ENCODE measurements at places on chromosomes 3 and 15.
A peak's percentile ranks its signal among the peaks of the same experiment; 100 is the strongest.

GRCh38 chr15:57506422-57506821, 85.3 kb upstream of the MYZAP start:
- no peak for DNase-seq

DNA sequence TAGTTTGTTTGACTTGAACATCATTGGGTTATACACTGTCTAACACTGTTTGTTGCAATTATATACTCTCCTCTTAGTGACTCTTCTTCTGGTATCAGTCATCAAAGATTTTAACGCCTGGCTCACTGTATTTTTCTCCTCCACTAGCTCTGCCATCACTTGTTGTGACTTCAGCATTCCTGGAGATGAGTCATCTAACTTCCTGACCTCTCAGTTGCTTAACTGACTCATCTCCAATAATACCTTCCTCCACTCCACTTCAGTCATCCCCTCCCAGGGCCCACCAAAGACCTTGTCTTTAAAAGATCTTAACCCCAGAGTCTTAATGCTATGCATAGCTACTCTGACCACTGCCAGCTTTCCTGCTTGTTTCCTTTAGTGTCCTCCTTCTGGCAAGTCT, 28.6 kb upstream of the CLSTN2 start:
- DNase-seq, result no peak

GRCh38 chr3:10555263-10555662, 49.9 kb upstream of the ATP2B2 start:
- no peak for DNase-seq

DNA sequence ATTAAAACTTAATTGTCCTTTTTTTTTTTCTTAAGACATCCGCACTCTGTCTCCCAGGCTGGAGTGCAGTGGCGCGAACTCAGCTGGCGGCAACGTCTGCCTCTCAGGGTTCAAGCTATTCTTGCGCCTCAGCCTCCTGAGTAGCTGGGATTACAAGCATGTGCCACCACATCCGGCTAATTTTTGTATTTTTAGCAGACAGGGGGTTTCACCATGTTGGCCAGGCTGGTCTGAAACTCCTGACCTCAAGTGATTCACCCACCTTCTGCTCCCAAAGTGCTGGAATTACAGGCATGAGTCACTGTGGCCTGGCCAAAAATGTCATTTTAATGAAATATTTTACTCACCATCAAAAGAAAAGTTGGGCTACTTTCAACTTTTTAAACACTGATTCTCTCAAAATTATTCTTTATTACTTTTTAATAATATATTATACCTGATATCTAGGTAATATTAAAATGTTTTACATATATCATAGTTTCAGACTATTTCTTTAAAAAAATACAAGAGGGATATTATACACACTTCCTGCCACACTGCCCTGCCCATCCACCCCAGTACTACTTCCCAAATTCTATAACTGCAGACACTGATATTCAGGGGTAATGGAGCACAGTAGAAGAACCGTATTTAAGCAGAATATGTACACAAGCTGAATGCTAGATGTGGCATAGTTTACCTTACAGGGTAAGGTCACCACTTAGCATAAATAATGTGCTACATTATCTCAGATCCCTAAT, 723.9 kb upstream of the ZNF385D start:
- DNase-seq, result no peak

GRCh38 chr3:31240466-31240865, 292.3 kb upstream of the STT3B start:
- DNase-seq, result no peak

DNA sequence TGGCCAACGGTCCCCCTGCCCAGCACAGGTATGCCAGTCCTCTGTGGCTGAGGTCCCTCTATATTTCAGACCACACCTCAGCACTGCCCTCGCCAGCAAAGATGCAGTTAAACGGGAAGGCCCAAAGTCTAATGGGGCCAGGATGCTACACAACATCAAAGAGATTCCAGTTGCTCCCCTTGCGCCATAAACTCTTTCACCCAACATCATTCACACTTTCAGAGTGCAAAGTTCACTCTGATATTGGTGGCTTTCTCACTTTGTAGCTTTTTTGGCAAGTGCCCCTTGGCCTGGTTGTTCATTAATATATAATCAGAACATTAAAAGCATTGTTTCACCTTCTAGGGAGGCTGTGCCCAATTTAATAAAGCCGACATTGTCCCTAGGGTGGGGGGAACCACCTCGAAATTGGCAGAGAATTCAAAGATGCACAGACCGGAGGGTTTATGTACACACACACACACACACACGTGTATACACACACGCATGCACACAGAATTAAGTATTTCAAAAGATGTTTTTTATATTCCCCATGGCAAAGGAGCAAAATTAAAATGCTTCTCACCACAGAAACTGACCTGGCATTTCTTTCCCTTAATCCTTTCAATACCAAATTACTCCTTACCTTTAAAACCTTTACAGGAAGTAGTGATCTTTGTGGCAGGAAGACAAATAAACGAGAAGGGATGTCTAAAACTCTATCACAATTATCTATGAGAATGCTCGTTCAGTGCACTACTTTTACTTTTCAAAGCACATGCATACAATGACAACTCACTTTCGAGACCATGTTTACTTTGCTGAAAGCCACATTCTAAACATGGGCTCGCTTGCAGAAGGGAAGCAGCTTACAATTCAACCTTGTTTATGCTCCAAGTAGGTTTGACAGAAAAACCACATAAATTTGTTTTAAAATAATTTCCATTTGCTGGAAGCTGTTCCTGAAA, 19.5 kb downstream of the LRIG1 start:
- no peak for DNase-seq

- no peak for DNase-seq
Measured at GRCh38 chr3:25843332-25843731, 53.4 kb downstream of the OXSM start.

DNA sequence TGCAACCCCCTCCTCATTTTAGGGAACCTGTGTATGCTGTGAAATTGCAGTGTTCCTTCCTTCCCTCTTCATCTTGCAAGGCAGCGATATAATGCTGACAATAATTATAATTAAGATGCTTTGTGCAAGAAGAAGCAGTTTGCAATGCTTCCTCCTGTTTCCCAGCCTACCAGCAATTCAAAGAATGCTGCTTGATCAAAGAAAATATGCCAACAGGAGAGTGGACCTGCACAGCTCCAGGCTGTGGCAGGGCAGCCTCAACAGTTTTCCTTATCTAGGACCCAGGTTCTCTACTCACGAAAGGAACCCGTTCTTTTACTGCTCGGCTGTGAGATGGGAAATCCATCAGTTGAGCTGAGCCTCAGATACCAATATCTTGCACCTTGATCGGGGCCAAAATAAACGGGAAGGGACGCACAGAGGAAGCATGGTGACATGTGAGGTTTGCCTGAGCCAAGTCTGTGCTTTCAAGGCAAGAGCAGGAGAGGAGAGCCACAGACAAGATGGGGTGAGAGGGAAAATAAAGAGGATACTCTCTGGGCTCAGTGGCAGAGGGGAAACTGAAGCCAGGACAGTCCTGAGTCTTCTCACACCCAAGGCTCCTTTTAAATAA, 22.6 kb upstream of the LRTM1 start:
- no peak for DNase-seq

DNA sequence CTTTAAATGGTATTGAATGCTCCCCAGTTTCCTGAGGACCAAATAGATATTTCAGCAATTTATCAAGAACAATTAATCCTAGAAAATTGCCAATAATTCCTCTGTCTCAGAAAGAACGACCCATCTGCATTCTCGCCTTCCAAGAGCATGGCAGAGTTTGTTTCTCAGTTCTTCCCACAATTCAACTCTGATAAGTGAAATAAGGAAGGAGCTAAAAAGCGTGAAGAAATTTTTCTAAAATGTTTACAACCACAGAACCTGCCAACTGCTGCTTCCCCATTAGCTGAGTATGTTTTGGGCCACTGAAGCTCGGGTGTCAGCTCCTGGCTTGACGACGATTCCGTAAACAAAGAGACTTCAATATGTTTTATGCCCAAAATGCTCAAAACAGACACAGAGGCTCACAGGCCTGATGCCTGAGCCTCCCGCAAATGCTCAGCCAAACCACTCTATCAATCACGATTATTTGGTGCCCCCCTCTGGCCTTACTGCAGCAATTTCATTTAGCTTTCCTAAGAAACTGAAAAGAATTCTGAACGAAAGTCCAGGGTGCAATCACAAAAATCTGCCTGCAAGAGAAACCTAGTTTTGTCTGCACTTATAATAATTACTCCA, 259.2 kb upstream of the CCDC54 start:
- DNase-seq, result no peak

DNA sequence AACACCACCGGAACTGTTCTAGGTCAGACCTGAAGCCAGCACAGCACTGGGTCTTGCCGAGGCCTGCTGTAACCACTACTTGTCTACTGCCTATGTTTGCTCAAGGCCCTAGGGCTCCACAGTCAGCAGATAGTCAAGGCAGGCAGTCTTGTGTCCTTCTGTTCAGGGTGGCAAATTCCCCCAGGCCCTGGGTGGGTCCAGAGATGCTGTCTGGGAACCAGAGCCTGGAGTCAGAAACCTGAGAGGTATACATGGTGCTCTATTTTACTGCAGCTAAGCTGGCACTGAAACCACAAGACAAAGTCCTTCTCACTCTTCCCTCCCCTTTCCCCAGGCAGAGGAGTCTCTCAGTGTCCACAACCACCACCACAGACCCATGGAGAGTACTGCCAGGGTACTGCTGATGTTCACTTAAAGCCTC, 89.9 kb downstream of the BBX start:
- DNase-seq, result no peak

- no peak for DNase-seq
Measured at GRCh38 chr15:25721605-25721955, 141.5 kb downstream of the ATP10A start.

GRCh38 chr3:105473521-105474223, 107.0 kb downstream of the ALCAM start:
- DNase-seq, result no peak

DNA sequence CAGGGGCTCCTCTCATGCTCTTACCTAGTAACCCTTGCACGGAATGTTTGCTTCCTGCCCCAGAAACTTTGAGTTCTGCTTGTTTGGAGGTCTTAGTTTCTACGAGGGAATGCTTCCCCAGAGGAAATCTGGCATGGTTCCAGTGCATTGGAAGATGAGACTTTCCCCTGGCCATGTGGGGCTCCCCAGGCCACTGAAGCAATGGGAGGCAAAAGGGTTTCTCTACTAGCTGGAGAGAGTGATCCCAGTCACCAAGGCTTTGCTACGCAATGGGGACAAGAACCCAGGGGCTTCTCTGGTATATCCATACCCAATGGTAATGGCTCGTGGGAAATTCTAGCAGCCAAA, 44.2 kb upstream of the RPL32 start:
- no peak for DNase-seq

- DNase-seq, result no peak
Measured at GRCh38 chr3:148227534-148227933, 470.2 kb upstream of the AGTR1 start.

- no peak for DNase-seq
Measured at GRCh38 chr15:70573121-70573850, 190.1 kb downstream of the UACA start.

GRCh38 chr3:27681249-27681748, 40.8 kb downstream of the EOMES start:
- DNase-seq, result peak; percentile 11

GRCh38 chr3:2390926-2391532, 292.4 kb downstream of the CNTN4 start:
- no peak for DNase-seq

- DNase-seq, result no peak
Measured at GRCh38 chr15:72220687-72221086, 10.3 kb downstream of the PKM start.

DNA sequence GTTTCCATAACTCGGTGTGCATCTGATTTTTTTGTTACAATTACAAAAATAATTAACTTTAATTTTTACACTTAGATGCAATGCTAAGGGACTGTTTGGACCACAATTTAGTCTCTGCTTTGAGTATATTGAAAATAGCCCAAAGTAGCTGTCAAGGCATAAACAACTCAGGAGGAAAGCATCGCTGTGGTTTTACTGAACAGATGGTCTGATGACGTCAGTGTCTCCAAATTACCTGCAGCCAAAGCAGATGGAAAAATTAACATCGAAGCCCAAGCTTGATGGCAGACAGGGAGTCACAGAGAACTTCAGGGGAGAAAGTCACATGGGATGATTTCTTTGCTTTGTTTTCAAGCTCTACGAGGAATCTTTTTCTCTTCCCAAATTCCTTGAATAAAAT, 83.1 kb upstream of the PLCL2 start:
- DNase-seq, result no peak

All from activated T-helper 1 cell treated with anti-CD3 and anti-CD28 coated beads, Interleukin-2, amount 50 U/mL, for 16 hours (primary cell).